ENCODE measurements at places on chromosomes 12 and 14.

GRCh38 chr12:27207615-27208413, 36.3 kb upstream of the STK38L start:
- DNase-seq = no peak

- no peak for DNase-seq
Observed at GRCh38 chr14:20493634-20494033, 11.7 kb upstream of the RNASE10 start.

DNA sequence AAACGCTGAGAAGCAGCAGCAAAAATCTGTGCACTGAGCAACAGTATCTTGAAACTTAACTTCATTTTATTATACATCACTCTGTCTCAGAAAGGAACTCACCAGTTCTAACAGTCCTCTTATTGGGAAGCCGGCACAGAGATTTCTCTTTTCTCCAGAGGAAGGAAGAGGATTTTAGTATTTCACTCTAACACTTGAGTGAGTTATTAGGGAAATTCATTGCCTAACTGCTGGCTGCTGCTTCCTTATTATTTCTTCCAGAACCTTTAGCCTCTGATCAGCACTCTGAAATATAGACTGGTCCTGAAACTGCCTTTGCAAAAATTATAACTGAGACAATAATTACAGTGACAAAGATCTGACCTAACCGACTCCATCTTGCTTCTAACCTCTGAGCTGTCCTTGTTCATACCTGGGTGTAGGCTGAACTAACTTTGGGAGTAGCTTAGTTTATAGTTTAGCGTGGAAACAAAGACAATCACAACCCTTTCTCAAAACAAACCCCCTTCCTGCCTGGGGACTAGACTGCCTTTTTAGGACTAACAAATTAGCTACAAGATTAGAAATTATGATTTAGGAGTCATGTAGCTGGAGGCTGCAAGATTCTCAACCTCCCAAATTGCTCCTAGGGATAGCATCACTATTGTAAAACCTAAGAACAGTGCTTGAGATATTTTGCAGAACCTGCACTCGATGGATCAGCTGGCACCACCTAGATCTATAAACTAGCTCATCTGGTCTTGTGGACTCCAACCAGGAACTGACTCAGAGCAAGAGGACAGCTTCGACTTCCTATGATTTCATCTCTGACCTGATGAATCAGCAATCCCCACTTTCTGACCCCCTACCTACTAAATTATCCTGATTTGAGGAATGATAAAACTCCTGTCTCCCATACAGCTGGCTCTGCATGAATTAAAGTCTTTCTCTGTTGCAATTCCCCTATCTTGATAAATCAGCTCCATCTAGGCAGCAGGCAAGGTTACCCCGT, 117.5 kb downstream of the DYRK2 start:
- no peak for DNase-seq

- no peak for DNase-seq
Observed at GRCh38 chr12:9367828-9368227, 159.6 kb upstream of the PZP start.

DNA sequence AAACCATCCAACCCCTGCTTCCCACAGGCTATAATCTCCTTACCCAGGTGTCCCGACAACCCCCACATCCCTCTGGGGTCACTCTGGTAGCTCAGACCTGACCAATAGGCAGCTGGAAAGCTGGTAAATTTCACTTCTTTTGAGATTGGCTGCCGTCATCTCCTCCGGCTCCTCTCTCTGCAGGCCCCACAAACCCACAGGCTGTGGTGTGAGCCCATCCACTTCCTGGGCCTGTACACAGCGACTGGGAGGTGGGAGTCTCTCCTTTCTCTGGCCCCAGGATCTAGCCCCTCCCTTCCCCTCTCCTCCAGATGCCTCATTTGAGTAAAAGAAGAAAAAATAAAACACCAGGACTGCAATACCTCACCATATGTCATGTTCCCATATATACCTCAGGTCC, 709 bp downstream of the INHBC start:
- no peak for DNase-seq

DNA sequence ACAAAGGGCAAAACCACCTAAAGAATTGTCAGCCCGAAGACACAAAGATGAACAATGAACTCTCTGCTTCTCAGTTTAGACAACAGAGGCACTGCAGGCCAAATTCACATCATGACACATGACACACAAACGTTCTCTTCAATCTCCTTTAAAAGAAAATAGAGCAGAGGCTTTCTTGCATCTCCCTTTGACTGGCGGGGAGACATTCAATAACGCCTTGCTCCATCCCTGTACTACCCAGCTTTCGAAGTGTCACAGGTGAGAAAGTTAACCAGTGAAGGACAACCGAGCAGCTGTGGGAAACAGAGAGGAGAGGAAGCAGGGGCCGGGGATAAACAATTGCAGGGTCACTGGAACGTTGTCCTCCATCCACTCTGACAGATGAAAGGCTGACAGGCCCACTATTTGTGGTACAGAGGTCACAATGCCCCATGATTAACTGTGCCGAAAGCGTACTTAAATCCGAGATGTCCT, 130.8 kb downstream of the PHLDA1 start:
- no peak for DNase-seq

GRCh38 chr14:65703996-65704395, 291.5 kb downstream of the FUT8 start:
- no peak for DNase-seq

GRCh38 chr14:84493779-84494178, 1036.2 kb upstream of the FLRT2 start:
- no peak for DNase-seq

- DNase-seq = peak; percentile 49
Observed at GRCh38 chr14:74599321-74599761, 12.7 kb downstream of the LTBP2 start.

GRCh38 chr12:76685246-76685678, 78.7 kb upstream of the ZDHHC17 start:
- peak; percentile 17 for DNase-seq

GRCh38 chr12:89469361-89469760, 55.2 kb downstream of the GALNT4 start:
- DNase-seq = no peak

DNA sequence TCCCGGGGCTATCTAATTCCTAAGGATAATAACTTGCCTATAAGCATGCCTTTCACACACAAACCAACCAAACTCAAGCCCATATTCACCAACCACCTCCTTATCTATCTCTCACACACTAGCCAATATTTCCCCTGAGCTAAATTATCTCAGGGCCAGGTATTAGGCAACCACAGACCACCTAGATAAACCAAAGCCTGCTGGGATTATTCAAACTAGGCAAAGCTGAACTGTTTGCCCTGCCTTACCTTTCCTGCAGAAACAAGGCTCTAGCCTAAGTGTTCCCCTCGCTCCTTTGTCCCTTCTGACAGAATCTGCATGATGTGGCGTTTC, 114.7 kb upstream of the EEA1 start:
- no peak for DNase-seq

- no peak for DNase-seq
Observed at GRCh38 chr14:65517635-65518542, 105.4 kb downstream of the FUT8 start.

- no peak for DNase-seq
Observed at GRCh38 chr12:123396543-123396942, 12.6 kb downstream of the KMT5A start.

- DNase-seq = no peak
Observed at GRCh38 chr12:88955531-88955930, 375.3 kb upstream of the KITLG start.

GRCh38 chr12:54486173-54486867, 11.2 kb upstream of the NCKAP1L start:
- DNase-seq = no peak

DNA sequence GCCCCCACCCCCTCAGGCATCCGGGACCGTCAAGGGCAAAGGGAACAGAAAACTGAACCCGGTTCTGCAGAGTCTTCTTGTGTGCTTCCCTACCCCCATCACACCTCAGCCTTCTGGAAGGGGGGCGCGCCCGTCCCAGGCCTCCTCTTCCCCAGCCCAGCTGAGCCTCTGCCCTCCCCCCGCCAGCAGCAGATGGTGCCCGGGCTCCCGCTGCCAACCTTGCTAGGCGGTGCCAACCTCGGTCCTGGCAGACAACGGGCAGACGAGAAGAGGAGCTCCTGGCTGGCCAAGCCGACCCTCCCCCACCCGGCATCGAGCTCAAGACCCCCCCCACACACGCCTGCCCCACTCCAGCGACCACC, 8.7 kb downstream of the STAC3 start:
- DNase-seq = peak; percentile 36

DNA sequence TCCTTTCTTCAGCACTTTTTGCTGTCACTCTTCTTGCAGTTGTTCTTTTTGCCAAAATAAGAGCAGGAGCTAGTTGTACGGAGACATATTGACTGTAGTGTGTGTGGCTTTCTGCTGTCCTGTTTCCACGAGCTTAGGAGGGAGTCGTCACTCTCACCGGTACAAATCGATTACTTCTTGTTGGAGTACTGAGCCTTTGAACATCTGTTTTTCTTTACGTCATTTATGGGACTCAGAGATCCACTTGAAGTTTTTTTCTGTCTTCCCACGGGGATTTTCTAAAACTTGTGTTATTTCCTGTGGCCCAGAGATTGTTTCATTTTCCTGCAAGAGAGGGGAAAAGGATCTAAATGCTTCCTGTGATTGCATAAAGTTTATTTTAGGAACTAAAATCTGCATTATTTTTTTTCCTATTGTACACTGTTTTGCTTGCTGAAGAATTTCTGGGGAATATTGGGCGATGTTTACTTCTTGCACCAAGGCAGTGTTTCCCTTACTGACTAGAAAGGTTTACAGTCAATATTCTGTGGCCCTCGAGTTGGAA, 199.8 kb upstream of the ARHGAP5 start:
- no peak for DNase-seq

- DNase-seq = no peak
Observed at GRCh38 chr12:53198486-53199110, 8.5 kb downstream of the ITGB7 start.

DNA sequence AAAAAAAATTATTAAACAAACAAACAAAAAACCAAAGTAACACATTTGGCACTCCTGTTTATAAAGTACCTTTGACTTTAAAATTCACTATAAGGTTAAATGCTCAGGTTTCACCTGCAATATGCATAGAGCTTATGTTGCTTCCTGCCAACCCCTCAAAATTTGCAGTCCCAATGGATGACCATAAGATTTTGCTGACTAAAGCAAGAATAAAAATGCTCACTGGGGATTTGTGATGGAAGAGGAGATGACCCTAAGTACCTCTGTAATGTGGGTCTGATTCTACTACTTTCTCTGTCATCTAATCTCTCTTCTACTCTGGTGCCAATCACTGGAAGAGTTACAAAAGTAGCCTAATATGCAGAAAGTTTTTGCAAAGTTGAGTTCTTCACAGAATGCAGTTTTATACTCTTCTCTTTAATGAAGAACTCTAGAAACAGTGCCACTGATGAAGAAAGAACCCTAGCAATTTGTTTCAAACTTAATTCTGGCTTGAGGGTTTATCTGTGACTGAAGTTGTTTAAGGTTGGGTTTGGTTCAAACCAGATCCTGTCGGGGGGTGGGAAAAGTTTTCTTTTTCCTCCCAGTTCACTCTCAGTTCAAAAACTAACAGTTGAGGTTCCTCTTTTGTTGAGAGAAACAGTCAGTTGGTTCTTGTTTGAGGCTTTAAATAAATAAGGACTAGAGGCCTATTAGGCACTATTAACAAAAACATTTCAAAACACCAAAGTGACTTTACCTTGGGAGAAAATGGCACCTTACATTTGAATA, 10.9 kb downstream of the WASHC3 start:
- no peak for DNase-seq

DNA sequence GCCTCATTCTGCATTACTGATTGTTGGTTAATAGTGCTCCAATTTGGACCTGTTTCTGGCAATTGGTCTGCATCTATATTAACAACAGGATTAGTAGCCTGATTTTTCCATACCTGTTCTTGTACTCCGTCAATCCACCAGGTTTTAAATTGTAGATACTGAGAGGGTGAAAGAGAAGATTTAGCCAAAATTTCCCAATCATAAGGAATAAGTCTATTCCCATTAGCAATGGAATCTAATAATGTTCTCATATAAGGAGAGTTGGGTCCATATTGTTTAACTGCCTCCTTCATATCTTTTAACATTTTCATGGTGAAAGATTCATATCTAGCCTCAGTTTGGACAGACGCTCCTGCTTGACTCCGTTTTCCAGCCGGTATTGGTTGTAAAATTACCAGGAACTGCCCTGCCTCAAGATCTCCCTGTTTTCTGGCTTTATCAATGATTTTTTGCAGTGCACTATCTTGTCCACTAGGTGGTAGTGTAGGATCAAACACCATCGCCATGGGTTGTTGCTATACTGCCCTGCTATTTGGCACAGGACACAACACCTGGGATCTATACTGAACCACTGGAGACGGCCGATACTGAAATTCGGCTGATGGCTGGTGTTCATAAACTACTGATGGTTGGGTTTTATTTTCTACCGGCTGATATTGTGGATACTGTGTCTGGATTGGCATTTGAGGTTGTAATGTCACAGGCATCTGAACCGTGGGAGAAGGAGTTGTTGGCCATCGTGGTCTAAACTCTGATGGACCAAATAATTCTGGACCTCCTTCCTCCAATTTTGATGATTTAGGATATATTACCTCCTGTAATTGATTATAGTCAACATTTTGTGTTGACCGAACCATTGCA, 25.2 kb downstream of the DHRS4L2 start:
- peak; percentile 31 for DNase-seq

DNA sequence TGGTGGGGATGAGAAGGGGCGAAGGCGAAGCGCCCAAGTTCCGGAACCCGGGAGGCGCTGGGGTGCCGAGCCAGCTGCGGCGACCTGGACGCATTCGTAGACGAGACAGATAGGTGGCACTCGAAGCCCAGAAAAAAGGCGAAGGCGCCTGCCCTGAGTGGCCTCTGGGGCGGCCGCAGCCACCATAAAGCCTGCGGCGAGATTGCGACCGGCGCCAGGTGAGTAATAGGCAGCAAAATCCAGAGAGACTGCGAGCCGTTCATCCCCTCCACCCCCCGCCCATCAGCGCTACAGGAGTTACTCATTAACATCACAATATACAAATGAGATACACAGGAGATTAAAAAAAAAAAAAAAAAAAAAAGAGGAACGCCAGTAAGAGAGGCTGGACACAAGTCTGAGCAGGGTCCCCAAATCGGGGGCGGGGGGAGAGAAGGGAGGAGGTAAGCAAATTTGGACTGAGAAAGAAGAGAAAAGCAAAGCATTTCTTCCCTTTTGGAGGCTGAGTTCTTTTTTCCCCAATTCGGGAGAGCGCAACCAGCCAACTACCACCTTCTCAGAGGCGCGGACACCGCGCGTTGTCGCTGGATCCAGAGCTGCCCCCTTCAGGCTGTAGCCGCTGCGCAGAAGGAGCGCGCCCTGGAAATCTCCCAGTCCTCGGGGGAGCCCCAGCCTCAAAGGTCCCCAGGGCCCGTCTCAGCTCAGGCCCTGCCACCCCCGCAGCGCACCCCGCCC, 15.7 kb downstream of the TBX3 start:
- peak; percentile 93 for DNase-seq
